ENCODE measurements at places on chromosomes 4 and X.
A peak's percentile ranks its signal among the peaks of the same experiment; 100 is the strongest.

DNA sequence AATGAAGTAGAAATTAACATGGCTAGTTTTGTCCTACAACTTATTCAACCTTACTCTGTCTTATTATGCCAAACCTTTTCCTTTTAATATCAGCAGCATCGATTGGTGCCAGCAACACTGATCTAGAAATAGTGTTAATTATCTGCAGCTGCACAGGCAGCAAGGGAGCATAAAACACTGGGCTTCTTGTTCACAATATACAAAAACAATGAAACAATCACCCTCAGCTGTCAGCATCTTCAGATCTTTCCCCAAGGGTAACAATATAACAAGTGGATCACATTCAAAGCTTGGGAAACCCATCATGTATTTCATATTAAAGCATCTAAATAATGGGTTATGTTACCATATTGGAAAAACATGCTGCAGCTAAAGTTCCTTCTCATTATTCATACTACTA, 238.1 kb downstream of the SPOCK3 start:
- no peak for DNase-seq

- DNase-seq, result no peak
Measured at GRCh38 chrX:95427389-95427788, 1257.3 kb upstream of the DIAPH2 start.

DNA sequence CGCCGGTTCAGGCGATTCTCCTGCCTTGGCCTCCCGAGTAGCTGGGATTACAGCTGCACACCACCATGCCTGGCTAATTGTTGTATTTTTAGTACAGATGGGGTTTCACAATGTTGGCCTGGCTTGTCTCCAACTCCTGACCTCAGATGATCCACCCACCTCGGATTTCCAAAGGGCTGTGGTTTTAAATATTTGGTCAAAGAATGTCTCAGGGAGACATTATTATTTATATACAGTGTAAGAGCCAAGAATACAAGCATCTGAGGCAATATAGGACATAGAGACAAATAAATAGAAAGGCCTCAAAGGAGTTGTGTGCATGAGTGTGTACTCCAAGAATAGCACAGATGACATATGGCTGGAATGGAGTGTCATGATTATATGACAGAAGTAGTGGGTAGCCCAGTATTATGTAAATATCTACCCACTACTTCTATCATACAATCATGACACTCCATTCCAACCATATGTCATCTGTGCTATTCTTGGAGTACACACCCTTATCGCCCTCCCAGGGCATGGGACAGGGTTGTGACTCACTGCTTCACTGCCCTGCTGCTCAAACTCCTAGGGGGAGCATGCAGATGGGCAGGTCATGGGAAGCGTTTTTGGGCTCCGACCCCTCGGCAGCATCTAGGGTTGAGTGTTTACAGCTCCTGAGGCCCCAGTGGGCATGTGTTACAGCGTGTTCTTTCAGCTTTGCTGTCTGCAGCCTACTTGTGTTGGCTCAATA, 1649.8 kb upstream of the PCDH10 start:
- DNase-seq, result peak; percentile 0

- no peak for DNase-seq
Measured at GRCh38 chr4:169384779-169385178, 114.0 kb upstream of the SH3RF1 start.

GRCh38 chr4:7165874-7166201, 26.5 kb upstream of the SORCS2 start:
- no peak for DNase-seq

- DNase-seq, result no peak
Measured at GRCh38 chr4:138702190-138702824, 313.3 kb upstream of the NOCT start.

GRCh38 chr4:178306565-178306964, 864.3 kb upstream of the AGA start:
- no peak for DNase-seq

GRCh38 chr4:24677909-24678308, 93.6 kb upstream of the DHX15 start:
- no peak for DNase-seq

- DNase-seq, result no peak
Measured at GRCh38 chrX:110568441-110568840, 209.8 kb downstream of the RTL9 start.

DNA sequence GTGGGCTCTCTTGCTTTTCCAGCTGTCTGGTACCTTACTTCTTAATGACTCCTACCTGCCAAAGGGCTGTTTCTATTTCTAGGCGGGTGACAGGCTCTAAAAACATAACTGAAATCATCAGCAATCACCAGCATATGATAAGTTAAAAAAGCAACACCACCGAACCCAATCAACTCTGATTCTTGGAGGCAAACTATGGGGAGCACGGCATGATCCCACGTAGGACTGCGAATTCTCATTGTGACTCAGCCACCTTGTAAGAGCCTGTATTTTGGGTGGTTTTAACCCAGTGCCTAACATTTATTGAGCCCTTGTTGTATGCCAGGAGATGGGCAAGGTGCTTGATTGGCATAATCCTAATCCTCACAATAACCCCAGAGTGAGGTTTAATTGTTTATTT, 156.8 kb downstream of the PACRGL start:
- DNase-seq, result no peak

Data from inflammatory macrophage (primary cell).